ENCODE measurements at places on chromosomes 1 and 21.

DNA sequence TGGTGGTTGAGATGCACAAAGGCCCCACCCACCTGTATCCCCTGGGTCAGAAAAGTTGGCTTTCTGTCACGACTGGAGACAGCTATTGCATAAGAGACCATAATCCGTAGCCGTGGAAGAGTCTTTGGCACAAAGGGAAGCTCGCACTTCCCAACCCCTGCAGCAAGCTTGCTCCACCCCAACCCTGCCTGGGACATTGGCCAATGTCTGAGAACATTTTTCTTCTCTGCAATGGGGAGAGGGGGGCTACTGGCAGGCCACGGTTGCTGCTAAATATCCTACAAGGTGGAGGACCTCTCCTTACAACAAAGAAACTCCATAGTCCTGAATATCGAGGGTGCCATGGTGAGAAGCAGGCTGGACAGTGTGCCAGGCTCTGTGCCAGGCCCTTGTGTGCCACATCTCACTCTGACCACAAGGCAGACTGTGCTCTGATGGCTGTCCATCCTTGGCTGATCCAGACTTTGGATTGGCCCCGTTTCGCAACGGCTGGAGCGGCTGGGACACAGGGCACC, 104.1 kb downstream of the CSMD2 start:
- DNase-seq: no peak

GRCh38 chr1:65346190-65346589, 36.8 kb downstream of the DNAJC6 start:
- no peak for DNase-seq

GRCh38 chr1:16348414-16349182, 3.7 kb downstream of the FBXO42 start:
- DNase-seq: no peak

DNA sequence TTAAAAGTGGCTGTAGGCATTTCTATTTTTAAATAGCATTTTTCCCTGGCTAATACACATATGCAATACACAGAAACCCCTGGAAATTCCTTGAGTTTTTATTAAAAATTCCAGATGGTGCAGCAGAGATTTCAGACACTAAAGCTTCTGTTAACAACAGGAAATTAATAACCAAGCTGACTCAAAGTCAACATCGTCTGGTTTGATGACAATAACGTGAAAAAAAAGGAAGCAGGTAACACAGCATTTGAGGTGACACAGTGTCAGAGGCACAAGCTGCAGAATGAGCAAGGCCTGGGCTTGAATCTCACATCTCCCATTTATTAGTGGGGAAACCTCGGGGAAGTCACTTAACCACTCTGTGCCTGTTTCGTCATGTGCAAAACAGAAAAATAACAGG, 64.6 kb upstream of the GJB5 start:
- no peak for DNase-seq

DNA sequence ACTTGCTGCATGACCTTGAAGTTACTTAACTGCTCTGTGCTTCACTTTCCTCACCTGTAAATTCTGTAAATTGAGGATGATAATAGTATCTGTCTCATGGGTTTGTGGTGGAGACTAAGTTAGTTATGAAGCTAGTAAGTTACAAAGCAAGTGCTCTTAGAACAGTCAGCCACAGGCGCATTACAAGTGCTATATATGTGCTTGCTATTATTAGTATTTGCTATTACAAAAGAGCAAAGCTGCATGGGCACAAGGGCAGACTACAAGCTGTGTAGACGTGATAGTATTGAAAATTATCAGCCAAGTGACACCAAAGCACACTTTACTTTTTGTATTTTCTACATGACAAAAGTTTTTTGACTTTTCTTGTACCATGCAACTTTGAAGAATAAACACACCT, 150.9 kb upstream of the CTTNBP2NL start:
- DNase-seq: no peak

DNA sequence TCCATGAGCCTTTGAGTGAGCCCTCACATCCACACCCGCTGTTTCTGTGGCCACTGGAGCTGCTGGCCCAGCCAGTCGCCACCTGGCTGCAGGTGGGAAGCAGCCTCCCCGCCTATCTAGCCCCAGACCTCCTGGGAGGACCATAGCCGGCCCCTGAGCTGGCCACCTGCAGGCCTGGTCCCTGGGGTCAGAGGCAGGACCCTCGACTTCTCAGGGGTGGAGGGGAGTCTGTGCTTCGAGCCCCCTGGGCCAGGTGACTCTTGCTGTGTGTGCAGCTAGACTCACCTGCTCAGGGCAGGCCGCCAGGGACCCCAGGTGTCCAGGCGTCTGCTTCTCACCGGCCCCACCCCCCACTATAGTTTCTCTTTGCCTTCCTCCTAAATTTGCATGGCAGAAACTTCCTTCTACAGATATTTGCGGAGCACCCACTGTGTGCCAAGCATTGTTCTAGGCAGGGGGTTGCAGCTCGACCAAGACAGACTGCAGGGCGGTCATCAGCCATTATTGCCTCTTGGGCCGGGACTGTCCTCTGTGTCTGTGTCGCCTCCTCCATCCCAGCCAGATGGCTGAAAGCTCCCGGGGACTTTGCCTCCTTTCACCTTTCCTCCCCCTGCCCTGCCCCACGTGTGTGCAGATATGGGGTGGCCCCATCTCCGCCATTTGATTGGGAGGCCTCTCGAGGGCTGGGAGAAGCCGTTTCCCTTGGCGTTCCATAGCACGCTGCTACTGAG, 27.3 kb downstream of the SPSB1 start:
- no peak for DNase-seq

DNA sequence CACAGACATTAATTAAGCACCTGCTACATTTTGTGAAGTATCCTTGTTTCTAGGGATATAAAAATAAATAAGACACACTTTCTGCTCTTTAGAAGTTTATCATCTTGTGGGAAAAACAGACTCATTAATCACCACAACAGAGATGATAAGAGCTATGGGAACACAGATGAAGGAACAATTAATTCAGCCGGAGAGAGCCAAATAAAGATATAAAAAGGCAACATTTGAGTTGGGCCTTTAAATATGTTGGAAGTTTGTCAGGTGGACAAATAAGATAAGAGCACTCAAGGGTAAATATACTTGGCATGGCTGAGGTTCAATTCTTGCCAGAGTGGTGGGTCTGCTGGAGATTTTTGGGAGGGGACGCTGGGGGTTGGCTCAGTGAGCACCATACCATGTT, 34.2 kb upstream of the VTCN1 start:
- no peak for DNase-seq

DNA sequence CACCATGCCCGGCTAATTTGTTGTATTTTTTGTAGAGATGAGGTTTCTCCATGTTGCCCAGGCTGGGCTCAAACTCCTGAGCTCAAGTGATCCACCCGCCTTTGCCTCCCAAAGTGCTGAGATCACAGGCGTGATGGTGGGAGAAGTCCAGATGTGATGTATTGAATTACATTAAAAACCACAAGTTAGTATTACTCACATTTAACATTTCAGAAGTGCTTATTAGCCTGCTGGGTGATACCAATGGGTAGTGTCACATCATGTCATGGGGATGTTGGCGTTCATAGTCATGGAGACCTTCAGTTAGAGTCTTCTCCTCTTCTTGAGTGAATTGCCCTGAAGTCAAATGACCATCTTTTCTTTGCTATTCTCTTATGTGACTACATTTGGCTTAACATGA, 63.6 kb upstream of the VAMP3 start:
- DNase-seq: no peak
